ENCODE measurements at places on chromosomes 1 and 21.

DNA sequence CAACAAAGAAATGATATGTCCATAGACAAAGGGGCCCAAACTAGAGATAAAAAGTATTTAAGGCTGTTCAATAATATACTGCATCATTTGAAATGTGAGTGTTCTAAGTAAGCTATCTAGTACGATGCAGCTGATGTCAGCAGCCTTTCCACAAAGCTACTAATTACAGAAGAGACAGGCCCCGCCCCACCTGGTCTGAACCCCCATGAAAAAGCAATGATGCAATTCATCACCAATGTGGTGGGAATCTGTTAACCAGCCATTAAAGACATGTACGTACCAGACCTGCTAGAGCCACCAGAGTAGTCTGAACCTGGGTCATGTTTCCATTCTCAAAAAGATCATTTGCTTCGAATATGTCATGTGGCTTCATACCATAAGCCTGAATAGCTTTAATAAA, 25.1 kb downstream of the CNN3 start:
- DNase-seq = no peak

- DNase-seq = no peak
These were observed 30.5 kb downstream of the KCNC4 start for GRCh38 chr1:110240476-110241210.

GRCh38 chr1:26277719-26278118, 2.2 kb upstream of the SH3BGRL3 start:
- DNase-seq = no peak

DNA sequence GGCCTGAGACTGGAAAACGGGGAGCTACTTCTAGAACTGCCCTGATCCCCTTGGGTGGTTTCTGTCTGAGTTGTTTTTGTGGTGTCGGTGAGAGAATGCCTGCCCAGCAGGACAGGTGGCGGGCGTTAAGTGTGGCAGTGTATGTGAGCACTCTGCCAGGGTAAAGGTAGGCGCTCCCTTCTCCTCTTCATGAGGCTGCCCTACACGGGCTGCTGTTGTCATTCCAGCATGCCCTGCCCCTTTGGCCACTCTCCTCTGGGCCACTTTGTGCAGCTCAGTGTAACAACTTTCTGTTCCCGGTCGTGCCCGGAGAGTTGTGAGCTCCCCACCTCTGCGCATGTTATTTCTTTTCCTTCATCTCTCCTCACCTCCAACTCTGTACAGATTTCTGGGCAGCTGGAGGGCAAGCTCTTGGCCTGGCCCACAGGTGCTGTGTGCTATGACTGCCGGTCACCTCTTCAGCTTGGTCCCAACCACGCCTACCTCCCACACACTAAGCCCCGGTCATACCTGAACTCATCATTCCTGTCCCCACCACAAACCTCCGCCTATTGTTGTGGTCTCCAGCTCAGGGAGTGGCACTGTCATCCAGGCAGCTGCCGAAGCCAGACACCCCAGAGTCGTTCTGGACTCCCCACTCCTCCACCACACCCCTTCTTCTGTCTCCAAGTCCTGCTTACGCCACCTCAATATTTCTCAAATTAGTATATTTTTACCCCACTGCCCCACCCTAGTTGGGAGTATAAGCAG, 69.0 kb downstream of the GADD45A start:
- no peak for DNase-seq

- DNase-seq = no peak
These were observed 223.1 kb upstream of the TMEM51 start for GRCh38 chr1:14930247-14930965.

DNA sequence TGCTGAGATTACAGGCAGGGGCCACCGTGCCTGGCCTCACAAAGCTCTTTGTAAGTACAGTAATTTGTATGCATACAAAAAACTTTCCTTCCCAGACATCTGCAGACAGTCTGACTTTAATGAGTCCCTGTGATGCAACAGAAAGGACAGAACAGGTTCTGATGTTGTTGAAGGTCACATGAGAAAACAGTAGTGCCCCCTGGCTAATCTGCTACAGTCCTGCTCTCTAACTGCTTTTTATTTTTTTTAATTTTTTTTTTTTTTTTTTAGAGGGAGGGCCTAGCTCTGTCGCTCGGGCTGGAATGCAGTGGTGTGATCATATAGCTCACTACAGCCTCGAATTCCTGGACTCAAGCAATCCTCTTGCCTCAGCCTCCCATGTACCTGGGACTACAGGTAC, 36.7 kb downstream of the ACBD3 start:
- DNase-seq = no peak

DNA sequence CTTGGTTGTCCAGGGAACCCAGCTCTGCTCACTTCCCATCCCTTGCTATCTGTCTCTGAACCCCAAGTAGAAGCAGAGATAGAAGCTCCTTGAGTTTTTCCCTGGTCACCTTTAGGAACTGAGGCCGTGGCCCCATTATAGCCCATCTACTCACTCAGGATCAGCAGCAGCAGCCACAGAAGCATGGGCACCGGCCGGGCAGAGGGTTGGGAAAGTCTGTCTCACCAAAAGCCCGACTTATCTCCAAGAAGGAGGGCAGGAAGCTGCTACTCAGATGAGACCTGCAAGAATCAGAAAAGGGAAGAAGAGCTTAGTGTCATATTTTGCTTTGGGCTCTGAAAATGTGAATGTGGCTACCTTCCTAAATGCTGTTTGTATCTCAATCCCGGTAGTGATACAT, 264 bp downstream of the FCRL3 start:
- no peak for DNase-seq

- no peak for DNase-seq
These were observed 248.3 kb upstream of the CAMK1G start for GRCh38 chr1:209335178-209335577.

DNA sequence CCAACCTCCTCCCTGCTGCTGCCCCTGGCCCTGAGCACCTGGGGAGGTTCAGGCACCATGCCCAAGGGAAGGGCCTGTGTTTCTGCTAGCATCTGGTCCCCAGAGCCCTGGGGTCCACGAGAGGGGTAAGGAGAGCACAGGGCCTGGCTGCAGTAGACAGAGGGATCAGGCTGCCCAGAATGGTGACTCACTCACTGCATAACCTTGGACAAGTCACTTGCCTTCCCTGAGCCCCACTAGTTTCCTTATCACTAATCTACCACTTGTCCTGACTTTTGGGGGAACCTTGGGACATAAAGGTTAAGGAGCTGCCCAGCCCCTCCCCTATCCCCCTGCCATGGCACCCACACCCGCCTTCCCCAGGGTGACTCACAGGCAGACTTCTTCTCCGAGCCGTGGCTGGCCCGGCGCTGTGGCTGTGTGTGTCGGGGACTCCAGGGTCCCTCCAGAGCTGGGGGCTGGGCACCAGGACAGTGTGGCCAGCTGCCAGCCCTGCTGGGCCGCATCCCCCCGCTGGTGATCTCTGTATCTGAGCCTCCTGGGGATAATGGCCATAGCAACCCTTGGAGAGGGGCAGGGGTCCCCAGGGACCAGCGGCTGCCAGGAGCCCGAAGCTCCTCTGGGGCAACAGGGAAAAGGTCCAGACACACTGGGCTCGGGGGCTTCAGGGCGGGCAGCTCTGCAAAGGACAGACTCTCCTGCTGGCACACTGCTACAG, 4.0 kb downstream of the ARHGEF19 start:
- no peak for DNase-seq

GRCh38 chr1:6922096-6922931, 137.1 kb downstream of the CAMTA1 start:
- no peak for DNase-seq

- DNase-seq = no peak
These were observed 16.1 kb downstream of the ATAD3B start for GRCh38 chr1:1487701-1488100.

DNA sequence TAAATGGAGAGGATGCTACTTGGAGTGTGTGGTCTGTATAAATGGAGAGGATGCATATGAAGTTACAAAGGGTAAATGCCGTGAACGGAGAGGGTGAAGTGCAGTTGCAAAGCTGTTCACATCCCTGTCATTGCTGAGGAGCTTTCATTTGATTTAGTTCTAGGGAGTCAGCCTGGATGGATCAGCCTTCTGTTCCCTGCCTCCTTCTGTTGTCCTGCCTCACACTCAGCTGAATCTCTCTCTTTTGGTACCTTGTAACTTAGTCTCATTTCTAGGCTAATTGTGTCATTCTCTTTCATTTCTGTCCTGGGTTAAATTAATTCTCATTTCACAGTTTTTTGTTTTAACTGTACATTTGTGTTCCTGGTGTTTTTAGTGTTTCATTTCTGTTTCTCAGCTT, 133.2 kb upstream of the COL6A1 start:
- DNase-seq = no peak

DNA sequence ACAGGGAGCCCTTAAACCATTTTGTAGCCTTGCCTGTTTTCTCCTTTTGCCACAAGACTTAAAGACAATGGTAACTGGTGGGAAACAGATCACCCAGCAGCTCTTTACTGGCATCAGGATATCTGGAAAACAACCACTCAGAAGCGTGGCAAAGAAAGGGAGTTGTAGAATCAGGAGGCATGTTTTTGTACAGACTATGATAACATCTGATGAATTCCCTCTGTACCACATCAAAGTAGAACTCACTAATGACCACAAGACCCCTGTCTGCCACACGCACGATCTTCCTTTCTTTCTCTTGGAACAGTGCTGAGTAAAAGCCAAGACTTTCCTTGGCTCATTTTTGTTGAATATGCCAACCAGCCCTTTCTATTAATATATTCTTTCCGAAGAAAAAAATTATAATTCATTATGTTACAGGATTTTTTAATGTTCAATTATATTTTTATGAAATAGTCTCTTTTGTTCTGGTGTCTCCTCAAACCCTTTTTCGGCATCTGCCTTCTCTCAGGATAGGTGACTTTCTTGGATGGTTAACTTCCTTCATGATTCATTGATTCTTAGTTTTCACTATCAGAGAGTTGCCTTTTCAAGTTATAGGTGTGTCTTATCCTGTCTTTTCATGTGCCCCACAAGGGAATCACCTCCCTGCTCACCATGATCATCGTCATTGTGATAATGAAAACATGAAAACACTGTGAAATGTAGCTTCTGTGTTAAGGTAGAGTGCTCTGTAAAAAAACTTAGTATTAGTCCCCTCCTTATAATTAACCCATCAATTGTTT, 7.9 kb upstream of the PHGDH start:
- no peak for DNase-seq

DNA sequence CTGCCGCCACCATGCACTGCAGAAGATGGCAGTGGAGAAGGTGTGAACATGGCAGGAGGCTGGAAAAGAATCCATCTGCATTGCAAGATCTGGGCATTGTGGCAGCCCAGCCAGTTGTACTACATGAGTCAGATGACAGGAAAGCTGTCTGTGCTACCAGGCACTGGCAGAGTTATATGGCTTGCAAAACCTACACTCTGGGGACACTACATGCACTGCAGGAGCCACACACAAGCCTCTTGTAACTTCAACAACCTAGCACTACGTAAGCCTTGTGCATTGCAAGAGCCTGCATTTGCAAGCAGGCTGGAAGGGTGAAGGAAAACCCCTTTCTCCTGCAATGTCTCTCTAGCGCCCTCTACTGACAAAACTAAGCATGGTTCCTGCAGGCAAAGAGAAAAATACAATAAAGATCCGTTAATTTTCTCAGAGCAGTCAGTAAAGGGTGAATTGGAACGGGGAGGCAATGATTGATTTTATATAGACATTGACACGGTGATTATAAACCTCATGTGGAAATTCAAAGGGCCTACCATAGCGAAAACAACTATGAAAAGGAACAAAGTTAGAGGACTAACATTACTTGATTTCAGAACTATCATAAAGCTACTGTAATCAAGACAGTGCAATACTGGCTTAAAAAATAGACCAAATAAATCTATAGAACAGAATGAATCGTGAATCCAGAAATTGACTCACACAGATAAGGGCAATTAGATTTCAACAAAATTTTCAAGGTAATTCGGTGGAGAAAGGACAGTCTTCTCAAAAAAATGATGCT, 26.2 kb upstream of the DYNLT5 start:
- peak; percentile 66 for DNase-seq

- no peak for DNase-seq
These were observed 108.8 kb downstream of the UBR4 start for GRCh38 chr1:19101244-19101643.

- DNase-seq = no peak
These were observed 345.3 kb downstream of the PTBP2 start for GRCh38 chr1:97066860-97067259.

GRCh38 chr1:17558954-17559614, 19.6 kb downstream of the ARHGEF10L start:
- no peak for DNase-seq

- DNase-seq = no peak
These were observed 10.2 kb upstream of the RCAN1 start for GRCh38 chr21:34625030-34625593.

DNA sequence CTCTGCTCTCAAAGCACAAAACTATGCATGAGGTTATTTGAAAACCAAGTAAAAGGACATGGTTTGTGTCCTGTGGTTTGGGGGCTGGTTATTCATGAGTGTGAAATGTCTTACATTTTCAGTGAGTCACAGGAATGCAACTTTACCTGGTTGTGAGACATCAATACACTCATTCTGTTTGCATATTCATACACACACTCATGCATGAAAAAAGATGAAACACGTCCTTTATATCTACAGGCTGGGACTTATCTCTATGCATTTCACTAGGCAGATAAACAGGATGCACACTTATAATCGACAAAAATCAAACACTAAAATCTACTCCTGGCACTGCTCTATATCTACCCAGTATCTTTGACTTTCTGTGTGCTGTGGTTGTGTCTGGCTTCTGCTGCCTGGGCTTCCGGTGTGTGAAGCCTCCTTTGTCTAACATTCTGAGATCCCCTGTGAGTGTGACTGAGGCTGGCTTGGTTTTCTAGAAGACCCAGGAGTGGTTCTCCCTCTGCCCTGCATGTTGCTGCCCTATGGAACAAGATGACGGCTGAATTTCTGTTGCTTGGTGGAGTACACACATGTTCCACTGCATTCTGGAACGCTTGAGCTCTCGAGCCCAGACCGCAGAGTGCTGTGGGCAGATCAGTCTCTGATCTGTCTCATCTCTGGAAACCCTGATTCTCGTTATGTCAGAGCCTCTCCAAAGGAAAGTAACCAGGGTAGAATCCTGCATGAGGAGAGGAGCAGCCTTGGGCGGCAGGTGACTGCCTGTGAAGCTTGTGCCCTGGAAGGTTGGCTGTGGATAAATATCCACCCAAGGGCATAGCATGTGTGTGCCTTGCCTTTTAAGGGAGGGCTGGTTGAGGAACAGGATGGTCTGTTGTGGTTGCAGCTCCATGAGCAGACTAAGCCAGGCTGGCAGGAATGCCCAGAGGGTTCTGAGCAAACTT, 19.7 kb upstream of the FASLG start:
- peak; percentile 65 for DNase-seq

DNA sequence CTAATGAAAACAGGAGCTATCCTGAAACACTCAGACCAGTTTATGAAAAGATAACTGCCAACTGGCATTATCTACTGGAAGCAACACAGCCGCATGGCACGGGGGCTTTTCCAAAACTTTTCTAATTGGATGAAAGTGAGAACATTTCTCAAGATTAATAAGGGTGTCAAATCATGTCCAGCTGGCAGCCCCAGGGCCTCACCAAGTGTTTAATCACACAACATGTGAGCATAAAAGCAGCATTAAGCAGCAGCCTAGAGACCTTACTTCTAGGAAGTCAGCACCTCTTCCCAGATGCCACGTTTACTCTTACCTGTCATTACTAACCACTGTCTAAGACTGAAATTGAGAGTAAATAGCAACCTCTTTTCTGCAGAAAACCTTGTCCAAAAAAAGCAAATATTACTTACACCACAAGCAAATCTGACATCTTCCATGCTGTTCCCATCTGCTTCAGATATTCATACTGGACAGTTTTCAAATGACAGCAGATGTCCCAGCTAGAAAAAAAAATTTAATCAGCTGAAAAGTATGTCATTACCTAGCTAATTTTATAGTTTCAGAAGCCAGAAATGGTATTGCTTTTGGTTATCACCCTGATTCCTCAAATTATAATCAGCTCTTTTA, 341.5 kb upstream of the ZP4 start:
- DNase-seq = no peak

GRCh38 chr1:8249838-8250237, 68.1 kb upstream of the SLC45A1 start:
- DNase-seq = no peak

Measured in CD4-positive, alpha-beta T cell treated with Interleukin-10 for 1 hour (primary cell).